CD4-positive, alpha-beta memory T cell (primary cell): ENCODE measurements at places on chromosomes 16 and 17. TPM values are rescaled to one million over a fixed set of nuclear protein-coding genes. Genes with fewer than 3 reads are reported as not detected.

Gene JUP
- 0.69 TPM for polyA plus RNA-seq

Gene TPSAB1
- polyA plus RNA-seq = not detected

Gene SLC47A1
- polyA plus RNA-seq = not detected

Gene VWA3A
- not detected for polyA plus RNA-seq

Gene KRT36
- polyA plus RNA-seq = not detected

Gene EMP2
- polyA plus RNA-seq = not detected

Gene CD300E
- not detected for polyA plus RNA-seq

Gene CA7
- polyA plus RNA-seq = not detected

Gene GDE1
- polyA plus RNA-seq = 30.7 TPM

Gene GH1
- polyA plus RNA-seq = not detected

Gene TPSG1
- polyA plus RNA-seq = not detected

Gene SRL
- polyA plus RNA-seq = not detected

Gene UBTF
- 69.7 TPM for polyA plus RNA-seq

Gene TBX2
- polyA plus RNA-seq = not detected

Gene GCGR
- polyA plus RNA-seq = not detected

Gene ICAM2
- polyA plus RNA-seq = 411 TPM

Gene CRHR1
- polyA plus RNA-seq = not detected

Gene NLGN2
- 0.08 TPM for polyA plus RNA-seq

Gene ST6GALNAC2
- 0.95 TPM for polyA plus RNA-seq

Gene HS3ST2
- polyA plus RNA-seq = not detected

Gene CNGB1
- not detected for polyA plus RNA-seq

Gene FOXL1
- polyA plus RNA-seq = not detected

Gene KAT2A
- polyA plus RNA-seq = 5.9 TPM

Gene CTRL
- polyA plus RNA-seq = 0.41 TPM

Gene SYNGR3
- polyA plus RNA-seq = 0.50 TPM

Gene MMP25
- polyA plus RNA-seq = 0.91 TPM

Gene HLF
- polyA plus RNA-seq = 3.2 TPM

Gene GUCY2D
- polyA plus RNA-seq = 0.18 TPM

Gene ABCA10
- polyA plus RNA-seq = not detected

Gene RND2
- polyA plus RNA-seq = 0.26 TPM

Gene CCL4L2
- polyA plus RNA-seq = not detected

Gene CCDC154
- not detected for polyA plus RNA-seq

Gene ADCY7
- 34.8 TPM for polyA plus RNA-seq

Gene AHSP
- polyA plus RNA-seq = not detected

Gene OR3A2
- 0.79 TPM for polyA plus RNA-seq

Gene TP53TG3
- polyA plus RNA-seq = not detected

Gene TP53TG3B
- polyA plus RNA-seq = not detected
